Stimulated activated CD8-positive, alpha-beta memory T cell treated with anti-CD3 and anti-CD28 coated beads, Interleukin-7, amount 100 ng/mL, for 1 hour (primary cell): ENCODE measurements at places on chromosomes 3 and 15.

DNA sequence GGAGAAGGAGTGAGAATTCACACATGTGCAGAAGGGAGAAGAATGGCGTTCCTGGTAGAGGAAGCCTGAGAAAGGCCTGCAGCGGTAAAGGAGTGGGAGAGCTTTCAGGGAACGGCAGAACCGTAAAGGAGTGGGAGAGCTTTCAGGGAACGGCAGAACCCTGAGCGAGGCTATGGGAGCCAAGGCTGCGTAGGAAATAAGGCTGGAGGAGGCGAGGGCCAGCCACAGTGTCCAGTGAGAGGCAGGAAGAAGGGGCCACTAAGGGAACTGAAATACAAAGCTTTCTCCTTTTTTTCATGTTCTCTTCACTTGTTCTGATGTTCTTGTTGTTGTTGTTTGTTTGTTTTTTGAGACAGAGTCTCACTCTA lies 41.6 kb downstream of the GOLGA6L10 start:
- no peak for DNase-seq

- no peak for DNase-seq
Observed at GRCh38 chr3:83426300-83426699, 1532.5 kb upstream of the CADM2 start.

GRCh38 chr3:184727357-184728009 lies 15.6 kb upstream of the MAGEF1 start:
- no peak for DNase-seq

- DNase-seq = no peak
Observed at GRCh38 chr3:68893600-68894239, 38.6 kb downstream of the TAFA4 start.

- no peak for DNase-seq
Observed at GRCh38 chr15:73375755-73376305, 7.1 kb upstream of the HCN4 start.

- DNase-seq = no peak
Observed at GRCh38 chr15:59536553-59536952, 75.0 kb upstream of the GCNT3 start.

- no peak for DNase-seq
Observed at GRCh38 chr15:76533060-76533820, 196.7 kb downstream of the ISL2 start.

GRCh38 chr15:31344823-31345605 lies 18.4 kb downstream of the KLF13 start:
- DNase-seq = no peak

GRCh38 chr15:75551091-75551490 lies 28.0 kb downstream of the PTPN9 start:
- DNase-seq = no peak

DNA sequence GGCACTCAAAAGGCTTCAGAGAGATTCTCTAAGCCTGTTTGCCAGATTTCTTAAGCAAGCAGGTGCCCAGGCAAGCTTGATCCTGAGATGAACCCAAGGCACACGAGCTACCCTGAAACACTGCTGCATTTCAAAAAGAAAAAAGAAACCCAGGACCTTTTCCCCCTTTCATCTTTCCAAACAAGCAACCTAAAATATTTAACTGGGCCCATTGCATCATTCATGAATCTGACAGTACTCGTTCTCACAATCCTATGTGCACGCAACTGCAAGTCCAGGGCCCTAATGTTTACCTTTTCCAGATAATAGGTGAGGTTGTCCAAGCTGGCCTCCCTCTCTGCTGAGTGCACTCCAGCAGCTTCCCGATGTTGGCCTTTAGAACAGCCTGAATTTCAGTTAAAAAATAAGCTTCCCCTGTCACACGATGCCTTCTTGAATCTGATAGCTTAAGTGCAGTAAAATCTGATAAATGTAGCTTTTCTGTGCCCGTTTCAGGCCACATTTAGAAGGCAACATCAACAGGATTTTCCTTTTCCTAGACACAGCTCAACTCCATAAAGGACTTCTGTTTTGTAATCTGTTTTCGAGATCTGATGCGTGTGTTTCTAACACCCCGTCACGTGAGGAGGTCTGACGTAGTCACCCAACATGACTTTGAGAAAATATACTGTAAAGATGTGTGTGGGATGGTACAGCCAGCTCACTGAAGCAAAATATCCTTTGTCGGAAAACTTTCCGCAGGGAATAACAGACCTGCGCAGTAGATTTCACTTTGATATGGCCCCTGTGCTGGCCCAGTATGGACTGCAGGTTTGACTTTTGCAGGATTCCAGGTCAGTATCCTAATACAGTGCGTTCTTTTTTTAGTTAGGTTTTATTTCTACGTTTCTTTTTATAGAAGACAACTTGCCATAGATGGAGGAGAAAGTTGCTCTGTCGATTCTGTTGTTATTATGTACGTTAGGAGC lies 55.1 kb upstream of the RASA2 start:
- no peak for DNase-seq

DNA sequence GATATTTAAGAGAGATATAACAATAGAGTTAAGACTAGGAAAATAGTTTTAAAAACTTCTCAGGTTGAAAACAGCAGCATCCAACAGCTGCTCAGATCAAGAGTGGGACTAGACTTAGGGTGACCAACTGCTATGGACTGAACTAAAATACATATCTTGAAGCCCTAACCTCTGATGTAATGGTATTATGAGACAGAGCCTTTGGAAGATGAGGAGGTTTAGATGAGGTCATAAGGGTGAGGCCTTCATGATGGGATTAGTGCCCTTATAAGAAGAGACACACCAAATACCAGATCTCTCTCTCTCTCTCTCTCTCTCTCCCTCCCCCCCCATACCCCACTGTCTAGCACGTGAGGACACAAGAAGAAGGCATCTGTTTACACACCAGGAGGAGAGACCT lies 37.4 kb upstream of the GALNT15 start:
- DNase-seq = no peak

GRCh38 chr15:52221730-52222129 lies 30.5 kb upstream of the GNB5 start:
- no peak for DNase-seq

- DNase-seq = no peak
Observed at GRCh38 chr15:40454904-40455391, 14.2 kb downstream of the BAHD1 start.
